ENCODE measurements at places on chromosomes 7 and 10.

DNA sequence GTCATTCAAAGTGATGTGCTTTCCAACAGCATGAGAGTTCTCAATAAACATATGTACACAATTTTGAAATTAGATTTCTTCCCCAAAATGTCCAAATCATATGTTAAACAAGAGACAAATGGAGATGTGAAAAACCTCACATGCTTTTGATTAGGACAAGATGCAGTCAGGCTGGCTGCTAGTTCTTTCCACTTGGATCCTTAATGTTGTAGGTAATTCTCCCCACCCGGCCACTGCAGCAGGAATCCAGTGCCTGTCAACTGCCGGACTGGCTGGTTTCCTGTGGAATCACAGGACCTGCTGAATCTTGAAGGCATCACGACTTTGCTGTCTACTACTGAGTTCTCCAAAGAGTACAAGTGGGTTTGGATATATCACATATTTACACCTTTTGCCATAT, 138.6 kb upstream of the AKR1E2 start:
- DNase-seq = no peak

DNA sequence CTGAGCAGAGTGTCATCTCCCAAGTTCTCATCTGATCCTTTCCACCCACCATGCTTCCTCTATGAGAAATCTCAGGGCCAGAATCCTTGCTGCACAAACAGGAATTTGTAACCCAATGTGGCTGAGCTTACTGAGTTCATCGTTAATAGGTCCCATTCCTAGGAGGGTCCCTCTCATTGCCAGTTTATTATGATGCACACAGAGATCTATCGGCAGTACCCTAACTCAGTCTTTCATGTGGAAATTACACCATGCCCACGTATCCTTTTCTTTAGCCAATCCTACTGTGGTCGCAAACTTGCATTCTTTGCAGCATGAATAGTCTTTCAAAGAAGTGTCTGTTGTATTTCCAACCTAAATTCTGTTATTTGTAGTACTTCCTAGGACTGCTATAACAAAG, 12.1 kb downstream of the TMEM236 start:
- no peak for DNase-seq

GRCh38 chr10:78650122-78650521, 418.6 kb upstream of the ZMIZ1 start:
- no peak for DNase-seq

GRCh38 chr7:143222782-143223181, 945 bp downstream of the TAS2R40 start:
- no peak for DNase-seq

DNA sequence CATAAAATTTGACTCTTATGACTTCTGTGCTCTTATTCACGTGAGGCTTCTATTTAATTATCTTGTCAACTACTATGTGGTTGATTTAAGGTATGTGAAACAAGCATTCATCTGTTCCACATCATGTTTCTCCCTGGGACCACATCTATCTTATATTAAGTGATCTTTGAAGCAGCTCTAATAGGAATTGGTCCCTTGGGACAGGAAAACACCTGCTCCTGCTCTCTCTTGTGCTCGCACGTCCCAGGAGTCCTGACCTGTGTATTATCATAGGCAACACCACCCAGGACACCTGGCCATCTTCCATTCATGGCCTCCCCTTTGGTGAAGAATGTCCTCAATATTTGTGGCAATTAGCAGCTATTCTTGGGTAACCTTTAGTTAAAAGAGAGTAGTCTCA, 269.2 kb downstream of the NRG3 start:
- no peak for DNase-seq

DNA sequence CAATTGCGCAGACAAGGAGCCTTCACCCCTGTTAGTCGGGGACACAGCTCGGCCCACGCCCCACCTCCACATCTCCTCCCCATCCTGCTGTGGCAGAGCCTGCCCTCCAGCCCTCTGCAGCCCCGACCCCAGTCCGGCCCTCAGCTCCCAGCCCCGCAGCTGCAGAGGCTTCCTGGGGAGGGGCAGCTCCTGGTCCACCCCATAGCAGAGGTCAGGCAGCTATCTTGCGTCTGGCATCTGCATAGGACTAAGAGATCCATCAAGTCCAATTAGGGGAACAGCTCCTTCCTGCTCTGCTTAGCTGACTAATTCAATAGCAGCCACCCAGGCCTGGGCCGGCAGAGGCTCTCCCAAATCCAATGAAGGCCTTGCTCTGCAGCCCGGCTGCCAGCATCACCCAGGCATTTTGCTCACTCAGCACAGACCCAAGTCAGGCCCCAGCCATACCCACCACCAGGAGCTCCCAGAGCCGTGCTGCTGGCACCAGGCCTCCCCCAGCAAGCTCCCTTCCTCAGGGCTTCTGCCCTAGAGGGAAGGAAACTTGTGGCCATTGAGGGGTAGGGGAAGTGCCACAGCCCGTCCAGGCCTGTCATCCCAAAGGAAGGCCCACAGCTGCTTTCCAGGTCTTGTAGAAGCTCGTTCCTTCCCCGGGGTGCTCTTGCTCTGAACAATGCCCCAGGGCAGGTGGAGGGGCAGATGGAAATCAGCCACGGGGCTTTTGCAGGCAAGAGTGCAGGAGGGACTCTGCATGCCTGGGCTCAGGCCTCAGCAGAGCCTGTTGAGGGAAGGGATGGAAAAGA, 106.2 kb upstream of the RET start:
- DNase-seq = no peak

- no peak for DNase-seq
Measured at GRCh38 chr10:92627845-92628480, 35.0 kb downstream of the KIF11 start.

- no peak for DNase-seq
Measured at GRCh38 chr7:99837649-99838361, 10.0 kb downstream of the CYP3A43 start.

GRCh38 chr7:51029701-51030191, 247.1 kb upstream of the GRB10 start:
- DNase-seq = no peak

- DNase-seq = no peak
Measured at GRCh38 chr7:3175285-3175902, 125.7 kb upstream of the SDK1 start.

GRCh38 chr10:14918964-14919363, 34.9 kb downstream of the DCLRE1C start:
- DNase-seq = no peak

DNA sequence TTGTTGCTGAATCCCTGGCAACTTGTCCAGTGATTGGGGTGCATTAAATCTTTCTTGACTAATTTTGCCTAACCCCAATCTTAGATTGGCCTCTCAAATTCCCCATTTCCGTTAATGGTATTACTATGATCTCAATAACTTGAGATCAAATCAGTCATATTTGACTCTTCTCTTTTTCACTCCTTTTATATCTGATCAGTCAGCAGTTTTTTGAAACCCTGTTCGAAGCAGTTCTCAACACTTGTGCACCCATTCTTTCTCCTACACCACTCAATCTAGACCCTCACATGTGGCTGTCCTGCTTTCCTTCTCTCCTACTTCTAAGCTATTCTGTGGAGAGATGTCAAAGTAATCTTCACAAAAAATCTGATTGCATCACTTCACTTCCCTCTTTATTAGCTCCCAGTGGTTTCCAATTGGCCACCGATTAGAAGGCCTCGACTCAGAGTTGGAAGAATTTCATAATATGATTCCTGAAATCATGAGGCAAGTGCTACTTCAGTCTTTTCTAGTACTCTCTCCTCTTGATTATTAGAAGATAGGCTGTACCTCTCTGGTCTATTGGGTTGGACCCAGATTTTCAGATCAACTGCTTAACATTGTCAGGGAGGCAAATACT, 128.9 kb downstream of the ZNF365 start:
- DNase-seq = no peak

DNA sequence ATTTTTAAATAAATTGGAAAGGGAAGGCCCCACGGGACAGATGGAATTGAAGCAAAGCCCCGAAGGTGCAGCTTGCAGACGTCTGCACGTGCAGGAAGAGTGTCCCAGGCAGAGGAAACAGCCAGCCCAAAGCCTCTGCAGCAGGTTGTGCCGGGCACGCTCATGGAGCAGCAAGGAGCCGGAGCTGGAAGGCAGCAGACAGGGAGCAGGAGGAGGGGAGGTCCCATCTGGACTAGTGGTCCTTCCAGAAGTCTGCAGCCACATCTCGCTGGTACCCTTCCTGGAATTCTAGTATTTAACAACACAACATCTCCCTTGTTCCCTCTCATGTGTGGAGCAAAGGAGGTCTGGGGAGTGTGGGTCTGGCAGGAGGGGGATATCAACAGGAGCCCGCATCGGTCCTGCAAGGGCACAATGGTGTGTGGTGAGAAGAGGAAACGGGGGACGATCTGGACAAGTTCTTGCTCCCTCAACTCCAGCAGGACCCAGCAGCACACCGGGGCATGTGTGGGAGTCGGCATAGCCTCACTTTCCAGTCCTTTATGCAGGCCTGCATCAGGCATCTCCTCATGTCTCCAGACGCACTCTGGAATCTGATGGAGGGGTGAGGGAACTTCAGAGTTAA, 169.3 kb downstream of the GRID1 start:
- DNase-seq = no peak

- no peak for DNase-seq
Measured at GRCh38 chr7:10120936-10121335, 852.7 kb upstream of the PHF14 start.

- DNase-seq = no peak
Measured at GRCh38 chr7:131602994-131603372, 46.6 kb upstream of the PODXL start.

DNA sequence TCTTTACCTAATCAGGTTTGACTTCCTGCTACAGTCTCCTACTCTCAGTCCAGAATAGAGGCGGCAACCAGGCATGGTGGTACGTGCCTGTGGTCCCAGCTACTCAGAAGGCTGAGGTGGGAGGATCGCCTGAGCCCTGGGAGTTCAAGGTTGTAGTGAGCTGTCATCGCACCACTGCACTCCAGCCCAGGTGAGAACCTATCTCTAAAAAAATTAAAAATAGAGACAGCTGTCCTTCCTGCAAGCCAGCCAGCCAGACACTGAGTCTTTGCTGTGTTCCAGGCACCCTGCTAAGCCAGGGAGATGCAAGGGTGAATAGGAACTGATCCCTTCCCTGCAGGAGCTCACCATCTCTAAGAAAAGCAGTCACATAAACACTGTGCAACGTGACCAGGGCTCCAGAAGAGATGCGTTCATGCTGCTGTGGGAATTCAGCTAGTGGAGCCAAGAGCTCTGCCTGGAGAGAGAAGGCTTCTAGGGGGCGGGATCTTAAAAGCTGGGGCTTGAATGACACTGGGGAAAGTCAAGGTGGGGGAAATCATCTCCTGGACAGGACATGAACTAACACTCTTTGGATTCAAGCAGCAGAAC, 22.1 kb upstream of the SLIT1 start:
- DNase-seq = no peak
